ENCODE measurements at places on chromosomes 2 and 18. TPM values are rescaled to one million over a fixed set of nuclear protein-coding genes. Genes with fewer than 3 reads are reported as not detected.
A peak's percentile ranks its signal among the peaks of the same experiment; 100 is the strongest.

- no peak for DNase-seq
Observed at GRCh38 chr2:215904101-215904500, 109.2 kb downstream of the MREG start.

DNA sequence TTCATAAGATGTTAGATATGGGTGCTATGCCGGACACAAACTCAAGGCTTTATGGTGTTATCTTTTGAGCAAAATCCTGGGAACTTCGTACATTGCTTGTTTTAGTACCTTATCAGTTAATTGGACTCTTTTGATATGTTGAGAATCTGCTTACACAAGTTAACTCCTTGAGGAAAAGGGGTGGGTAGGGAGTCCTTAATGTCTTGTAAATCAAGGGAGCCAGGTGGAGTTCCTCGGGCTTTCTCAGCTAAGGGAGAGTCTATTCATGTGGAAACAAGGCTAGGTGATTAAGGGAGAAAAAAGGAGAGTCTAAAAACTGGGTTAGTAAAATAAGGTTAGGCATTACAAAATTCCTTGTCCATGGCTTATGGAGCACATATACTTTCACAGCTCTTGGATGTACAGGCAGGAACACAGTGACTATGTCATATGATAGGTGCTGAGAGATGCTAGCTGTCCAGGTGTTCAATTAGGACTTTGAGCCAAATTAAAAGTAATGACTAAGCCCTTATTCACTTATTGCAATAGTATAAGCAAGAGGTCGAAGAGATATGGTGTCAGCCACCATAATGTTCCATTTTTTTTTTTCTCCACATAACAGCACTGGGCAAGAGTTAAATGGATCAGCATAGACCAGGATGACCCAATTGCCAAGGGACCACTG is 59.5 kb upstream of the DYNAP start:
- DNase-seq = no peak

DNA sequence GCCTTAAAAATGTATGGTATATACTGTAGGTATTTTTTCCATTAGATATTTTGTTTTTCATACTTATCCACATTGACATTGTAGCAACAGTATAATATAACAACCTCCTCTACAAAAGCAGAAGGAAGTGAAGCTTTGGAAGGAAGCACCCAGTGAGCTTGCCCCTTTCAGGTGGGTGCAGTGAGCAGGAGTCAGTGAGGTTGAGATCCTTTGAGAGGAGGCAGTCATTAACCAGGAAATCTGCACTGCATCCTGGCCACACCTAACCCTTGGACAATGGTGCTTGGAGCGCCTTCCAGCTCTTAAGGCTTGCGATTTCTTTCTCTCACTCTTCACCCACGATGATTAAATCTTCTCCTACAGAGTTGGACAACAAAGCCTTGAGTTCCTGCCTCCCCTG is 13.9 kb downstream of the IL37 start:
- no peak for DNase-seq

GRCh38 chr18:14031053-14031452 is 101.2 kb downstream of the ZNF519 start:
- DNase-seq = no peak

DNA sequence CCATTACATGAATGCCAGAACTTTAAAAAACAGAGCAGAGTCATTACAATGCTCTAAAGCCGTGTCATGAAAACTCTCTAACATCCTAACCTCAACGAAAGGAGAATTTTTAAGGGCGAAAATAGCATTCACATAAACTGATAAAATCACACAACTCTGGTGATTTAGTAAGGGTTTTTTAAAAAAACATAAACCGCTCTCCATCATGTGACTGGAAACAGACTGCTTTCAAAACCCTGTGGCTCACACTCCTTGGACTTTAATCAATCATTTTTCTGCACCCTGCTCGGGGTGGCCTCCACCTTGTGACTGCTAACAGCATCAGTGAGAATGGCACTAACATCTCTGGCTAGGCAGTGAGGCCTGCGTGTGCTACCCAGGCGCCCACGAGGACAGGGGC is 12.1 kb downstream of the DOCK10 start:
- no peak for DNase-seq

DNA sequence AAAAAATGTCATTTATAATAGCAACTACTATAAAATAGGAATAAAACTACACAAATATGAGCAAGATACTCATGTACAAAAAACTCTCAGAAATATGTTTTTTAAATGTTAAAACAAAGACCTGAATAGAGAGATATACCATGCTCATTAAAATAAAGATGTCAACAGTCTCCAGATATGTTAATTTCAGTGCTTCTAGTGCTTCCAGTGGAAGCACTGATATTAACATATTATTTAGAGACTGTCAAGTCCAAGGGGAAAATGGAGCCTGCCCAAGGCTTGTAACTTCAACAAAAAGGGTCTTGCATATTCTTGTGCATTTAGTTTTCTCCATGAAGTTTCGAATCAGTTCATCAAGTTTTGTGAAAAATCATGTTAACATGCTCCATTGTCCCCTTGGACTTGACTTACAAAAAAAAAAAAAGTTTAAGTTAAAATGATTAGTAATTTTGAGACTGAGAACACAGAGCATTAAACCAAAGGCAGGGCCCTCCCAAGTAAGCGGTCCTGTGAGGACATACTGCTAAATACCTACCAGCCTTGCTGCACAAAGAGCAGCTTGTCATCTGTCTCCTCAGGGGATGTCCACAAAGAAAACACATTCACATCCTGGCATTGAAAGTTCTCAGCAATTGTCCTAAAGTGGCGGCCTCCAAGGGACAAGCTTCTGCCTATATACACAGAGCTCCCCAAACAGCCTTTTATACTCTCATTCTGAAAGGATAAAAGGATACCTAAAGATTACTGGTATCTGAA is 501.9 kb upstream of the CHAC2 start:
- no peak for DNase-seq

PLEK gene
- polyA plus RNA-seq = 7.3 TPM

CUL3 gene
- 97.8 TPM for polyA plus RNA-seq

- DNase-seq = no peak
Observed at GRCh38 chr2:122366969-122367645, 611.7 kb downstream of the TSN start.

CNDP1 gene
- polyA plus RNA-seq = 0.15 TPM

- no peak for DNase-seq
Observed at GRCh38 chr2:4135765-4136164, 432.4 kb downstream of the DCDC2C start.

ALPI gene
- not detected for polyA plus RNA-seq

DNA sequence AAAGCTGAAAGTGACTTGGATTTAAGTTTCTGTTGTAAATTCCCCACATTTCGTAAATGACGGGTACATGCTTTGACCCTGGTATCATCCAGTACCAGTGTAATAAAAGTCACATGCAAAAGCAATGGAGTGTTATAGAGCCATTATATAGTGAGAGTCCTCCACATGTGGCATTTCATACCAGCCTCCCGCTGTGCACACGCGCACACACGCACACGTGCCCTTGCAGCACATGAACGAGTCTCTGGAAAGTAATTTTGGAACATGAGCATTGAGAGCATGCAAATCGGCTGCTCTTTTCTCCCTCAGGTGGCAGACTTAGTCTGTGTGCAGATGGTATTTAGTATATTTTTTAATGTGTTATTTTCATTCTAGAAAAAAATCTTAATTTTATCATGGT is 198.1 kb downstream of the ZNF407 start:
- DNase-seq = no peak

GRCh38 chr2:202749477-202749876 is 114.7 kb downstream of the FAM117B start:
- no peak for DNase-seq

MXD1 gene
- polyA plus RNA-seq = 7.8 TPM

DNA sequence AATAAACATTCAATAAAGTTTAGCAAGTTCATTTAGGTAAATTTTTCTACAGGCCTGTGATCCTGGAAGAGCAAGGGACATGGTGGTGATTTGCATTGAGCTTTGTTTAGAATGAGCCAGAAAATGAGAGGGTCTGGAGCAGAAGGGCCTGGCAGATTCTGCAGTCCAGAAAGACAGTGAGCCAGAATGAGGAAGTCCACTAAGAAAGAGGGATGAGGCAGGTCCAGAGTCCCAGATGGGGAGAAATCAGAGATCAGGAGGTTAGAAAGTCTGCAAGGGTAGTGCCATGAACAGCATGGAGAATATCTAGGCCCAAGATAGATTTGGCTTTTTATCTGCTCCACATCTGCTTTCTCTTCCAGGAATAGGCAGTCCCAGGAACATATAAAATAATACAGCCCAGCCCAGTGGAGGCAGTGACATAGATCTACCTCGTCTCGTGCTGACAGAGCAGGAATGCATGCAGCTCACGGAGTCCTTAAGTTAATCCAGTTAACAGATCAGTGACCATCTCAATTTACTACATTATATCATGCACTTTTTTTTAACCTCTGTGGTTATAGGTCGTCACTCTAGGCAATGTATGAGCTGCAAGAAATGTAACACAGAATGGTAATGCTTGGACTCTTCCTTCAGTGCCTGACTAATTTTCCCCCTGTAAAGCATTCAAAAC is 429.0 kb downstream of the SUCLG1 start:
- no peak for DNase-seq

DNA sequence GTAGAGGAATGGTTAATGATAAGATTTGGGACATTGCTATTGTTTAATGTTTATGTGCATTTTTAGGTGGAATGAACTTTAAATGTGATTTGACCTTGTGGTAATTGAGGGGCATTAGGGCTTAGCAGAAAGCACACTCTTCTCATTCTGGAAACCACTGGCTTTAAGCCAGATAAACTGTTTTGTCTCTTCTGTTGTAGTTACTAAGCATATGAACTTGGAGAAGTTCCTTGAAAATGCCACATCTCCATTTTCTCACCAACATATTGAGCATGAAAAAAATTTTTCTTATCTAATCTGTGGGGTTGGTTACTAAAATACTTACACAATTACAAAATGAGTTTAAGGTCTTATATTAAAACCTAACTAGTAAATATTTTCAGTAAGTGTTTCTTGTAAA is 70.8 kb upstream of the FSHR start:
- DNase-seq = no peak

- DNase-seq = peak; percentile 34
Observed at GRCh38 chr2:54708584-54709335, 14.7 kb upstream of the EML6 start.

DNA sequence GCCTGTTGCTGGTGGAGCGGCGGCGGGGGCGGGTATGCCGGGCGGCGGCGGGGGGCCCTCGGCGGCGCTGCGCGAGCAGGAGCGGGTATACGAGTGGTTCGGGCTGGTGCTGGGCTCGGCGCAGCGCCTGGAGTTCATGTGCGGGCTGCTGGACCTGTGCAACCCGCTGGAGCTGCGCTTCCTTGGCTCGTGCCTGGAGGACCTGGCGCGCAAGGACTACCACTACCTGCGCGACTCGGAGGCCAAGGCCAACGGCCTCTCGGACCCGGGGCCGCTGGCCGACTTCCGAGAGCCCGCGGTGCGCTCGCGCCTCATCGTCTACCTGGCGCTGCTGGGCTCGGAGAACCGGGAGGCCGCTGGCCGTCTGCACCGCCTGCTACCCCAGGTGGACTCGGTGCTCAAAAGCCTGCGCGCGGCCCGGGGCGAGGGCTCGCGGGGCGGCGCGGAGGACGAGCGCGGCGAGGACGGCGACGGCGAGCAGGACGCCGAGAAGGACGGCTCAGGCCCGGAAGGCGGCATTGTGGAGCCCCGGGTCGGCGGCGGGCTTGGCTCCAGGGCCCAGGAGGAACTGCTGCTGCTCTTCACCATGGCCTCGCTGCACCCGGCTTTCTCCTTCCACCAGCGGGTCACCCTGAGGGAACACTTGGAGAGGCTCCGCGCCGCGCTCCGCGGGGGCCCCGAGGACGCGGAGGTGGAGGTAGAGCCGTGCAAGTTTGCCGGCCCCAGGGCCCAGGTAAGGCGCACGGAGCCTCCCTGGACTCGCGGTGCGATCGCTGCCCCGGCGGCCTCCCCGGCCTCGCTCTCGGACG is 1.0 kb downstream of the ZCCHC2 start:
- peak; percentile 86 for DNase-seq

DNA sequence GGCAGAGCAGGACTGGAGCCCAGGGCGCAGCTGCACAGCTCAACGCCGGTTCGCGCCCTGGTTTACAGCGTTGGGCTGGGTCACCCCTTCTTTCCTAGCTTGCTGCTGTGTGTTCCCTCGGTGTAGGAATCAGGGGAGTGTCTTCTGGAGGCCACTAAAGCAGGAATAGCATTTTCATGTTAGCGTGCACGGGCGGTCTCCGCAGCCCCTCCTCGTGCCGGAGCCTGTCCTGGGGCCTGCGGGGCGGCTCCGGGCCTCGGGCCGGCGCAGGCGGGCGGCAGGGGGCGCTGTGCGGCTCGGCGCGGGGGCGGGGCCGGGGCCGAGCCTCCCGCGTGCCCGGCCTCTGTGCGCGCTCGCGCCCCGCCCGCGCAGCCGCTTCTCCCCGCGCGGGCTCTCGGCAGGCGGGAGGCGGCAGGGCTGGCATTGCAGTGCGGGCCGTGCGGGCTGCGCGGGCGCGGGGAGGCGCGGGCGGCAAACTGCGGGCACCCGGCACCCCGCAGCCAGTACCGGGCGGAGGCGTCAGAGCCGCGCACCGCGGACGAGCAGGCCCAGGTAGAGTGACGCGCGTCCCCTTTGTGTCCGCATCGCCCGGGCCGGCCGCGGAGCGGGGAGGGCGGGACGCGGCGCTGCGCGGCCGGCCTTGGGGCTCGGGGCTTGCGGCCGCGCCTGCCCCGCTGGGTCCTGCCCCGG is at the start of gene RNF144A:
Gene RNF144A (plus strand): TSS at position 342 of the 690 bp plus-strand sequence. CDS start 79,515 bp downstream, outside the sequence.
- peak; percentile 86 for DNase-seq

ADD2 gene
- 5.7 TPM for polyA plus RNA-seq

DNA sequence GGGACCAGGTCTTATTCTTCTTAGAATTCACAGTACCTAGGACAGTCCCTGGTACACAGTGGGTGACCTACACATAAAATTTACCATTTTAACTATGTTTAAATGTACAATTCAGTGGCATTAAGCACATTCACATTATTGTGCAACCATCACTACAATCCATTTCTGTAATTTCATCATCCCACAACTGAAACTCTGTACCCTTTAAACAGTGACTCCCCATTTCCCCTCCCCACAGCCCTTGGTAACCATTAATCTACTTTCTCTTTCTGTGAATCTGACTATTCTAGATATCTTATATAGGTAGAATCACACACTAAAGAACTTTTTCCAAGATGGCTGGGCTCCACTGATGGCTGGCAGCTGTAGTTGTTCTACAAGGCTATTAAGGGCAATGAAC is 41.6 kb downstream of the GFPT1 start:
- no peak for DNase-seq

DNA sequence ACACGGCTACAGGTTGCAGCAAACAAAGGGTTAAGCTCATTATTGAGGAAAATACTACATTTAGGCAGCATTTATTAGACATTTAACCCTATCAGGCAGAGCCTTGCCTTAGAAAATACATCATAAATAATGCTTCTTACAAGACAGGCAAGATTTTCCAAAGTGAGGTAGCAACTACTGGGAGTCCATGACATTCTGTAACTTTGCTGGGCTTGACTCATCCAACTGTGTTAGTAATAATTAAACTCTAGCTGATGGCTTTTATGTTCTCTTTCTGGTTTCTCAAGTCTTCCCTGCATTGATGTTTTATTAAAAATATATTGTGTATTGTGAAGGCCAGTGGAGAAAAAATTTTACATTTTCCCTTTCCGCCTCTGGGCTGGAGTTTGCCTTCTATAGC is 291.3 kb downstream of the AFF3 start:
- DNase-seq = no peak

GRCh38 chr18:10299643-10300042 is 154.8 kb upstream of the APCDD1 start:
- DNase-seq = no peak

SMYD1 gene
- 366 TPM for polyA plus RNA-seq

GPR45 gene
- polyA plus RNA-seq = not detected

MDH1B gene
- polyA plus RNA-seq = 0.46 TPM

Measured in muscle of back (tissue), 13 donors.